Activated naive CD8-positive, alpha-beta T cell treated with anti-CD3 and anti-CD28 coated beads for 36 hours (primary cell): ENCODE measurements at places on chromosomes 3 and 15. TPM values are rescaled to one million over a fixed set of nuclear protein-coding genes. Genes with fewer than 3 reads are reported as not detected.

UMPS gene
- 88.6 TPM for total RNA-seq

STAC gene
- total RNA-seq: not detected

GRCh38 chr15:37789881-37790280 lies 144.6 kb upstream of the TMCO5A start:
- no peak overlapping the region for H3K27ac ChIP-seq
- no peaks in the 10 kb centered on the region for H3K36me3 ChIP-seq
- no peak overlapping the region for H3K4me3 ChIP-seq
- H3K4me1 ChIP-seq: no peaks in the 10 kb centered on the region
- peaks cover 12% of the 10 kb centered on the region for H3K27me3 ChIP-seq

ISLR gene
- total RNA-seq: not detected

DNA sequence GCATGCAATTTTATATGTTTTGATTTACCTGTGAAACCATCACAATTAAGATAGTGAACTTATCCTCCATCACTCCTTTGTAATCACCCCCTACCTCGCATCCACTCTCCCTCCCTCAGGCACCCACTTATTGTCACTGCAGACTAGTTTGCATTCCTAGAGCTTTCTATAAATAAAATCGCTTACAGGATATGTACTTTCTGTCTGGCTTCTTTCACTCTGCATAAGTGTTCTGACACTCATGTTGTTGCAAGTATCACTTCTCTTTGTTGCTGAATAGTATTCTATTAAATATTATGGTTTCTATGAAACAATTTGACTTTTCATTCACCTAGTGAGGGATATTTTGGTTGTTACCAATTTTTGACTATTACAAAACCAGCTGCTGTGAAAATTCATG lies 139.3 kb downstream of the RSRC1 start:
- H3K4me3 ChIP-seq: no peak overlapping the region
- peaks cover 76% of the 10 kb centered on the region for H3K36me3 ChIP-seq
- H3K4me1 ChIP-seq: peaks cover 2% of the 10 kb centered on the region
- H3K27ac ChIP-seq: no peak overlapping the region

GRCh38 chr15:52796753-52797520 lies 6.8 kb upstream of the ONECUT1 start:
- peaks cover 99% of the 10 kb centered on the region for H3K27me3 ChIP-seq
- H3K27ac ChIP-seq: no peak overlapping the region
- no peak overlapping the region for H3K4me3 ChIP-seq
- DNase-seq: no peak
- H3K4me1 ChIP-seq: peaks cover 18% of the 10 kb centered on the region

DNA sequence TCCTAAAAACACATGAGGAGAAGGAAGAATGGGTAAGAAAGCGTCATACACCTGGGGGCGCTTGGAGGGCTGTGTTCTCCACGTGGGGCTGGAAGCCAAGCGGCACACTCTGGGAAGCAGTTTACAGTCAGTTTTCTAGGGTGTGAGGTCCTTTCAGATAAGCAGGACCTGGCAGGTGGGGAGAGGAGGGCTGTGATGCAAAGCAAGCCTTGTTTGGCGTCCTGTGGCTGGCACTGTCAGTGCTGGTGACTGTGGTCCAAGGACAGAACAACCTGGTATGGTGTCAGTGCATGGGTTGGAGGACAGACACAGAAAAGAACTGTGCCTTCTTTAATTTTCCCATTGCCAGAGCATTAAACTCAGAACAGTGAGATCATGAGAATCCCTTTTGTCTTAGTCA lies 260.7 kb upstream of the NR2E3 start:
- H3K4me1 ChIP-seq: no peaks in the 10 kb centered on the region
- no peaks in the 10 kb centered on the region for H3K36me3 ChIP-seq
- no peak for DNase-seq
- no peak overlapping the region for H3K4me3 ChIP-seq
